Activated naive CD4-positive, alpha-beta T cell treated with Interleukin-2 at 50 U/mL for 16 hours (primary cell): ENCODE measurements at places on chromosomes 4 and X.
A peak's percentile ranks its signal among the peaks of the same experiment; 100 is the strongest.

DNA sequence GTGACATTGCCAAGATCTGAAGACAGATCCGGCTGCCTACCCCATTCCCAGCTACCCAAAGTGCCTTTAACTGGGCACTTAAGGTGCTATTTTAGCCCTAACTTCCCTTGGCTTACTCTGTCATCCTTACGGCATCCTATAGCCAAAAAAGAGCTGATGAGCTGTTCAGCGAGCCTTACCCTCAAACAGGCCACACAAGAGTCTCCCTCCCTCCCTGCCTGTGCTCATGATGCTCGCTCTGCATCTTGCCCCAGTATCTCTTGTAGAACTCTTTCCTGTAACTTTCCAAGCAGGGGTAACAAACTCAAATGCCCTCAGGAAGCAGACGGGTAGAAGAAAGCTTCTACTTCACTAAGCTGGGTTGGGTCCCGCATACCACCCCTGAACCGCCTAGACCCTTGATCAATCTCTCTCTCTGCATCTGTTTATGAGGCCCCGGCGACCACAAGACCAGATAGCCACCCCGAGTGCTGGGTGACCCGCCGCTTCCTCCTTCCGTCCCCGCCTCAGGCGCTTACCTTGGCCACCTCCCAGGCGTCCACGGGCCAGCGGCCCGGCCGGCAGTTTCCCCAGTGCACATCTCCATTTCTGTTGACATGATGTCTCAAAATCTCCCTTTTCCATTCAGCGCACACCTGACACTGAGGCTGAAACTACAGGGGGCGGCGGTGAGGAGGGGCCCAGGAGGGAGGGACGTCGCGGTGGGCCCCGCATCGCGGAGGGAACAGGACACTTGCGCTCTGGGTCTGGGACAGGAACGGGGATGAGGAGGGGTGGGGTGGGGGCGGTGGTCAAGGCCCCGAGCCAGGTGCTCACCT is 663 bp downstream of the CXorf38 start:
- DNase-seq, result peak; percentile 33

GRCh38 chrX:129403974-129404669 is 119.2 kb downstream of the SMARCA1 start:
- DNase-seq, result no peak

DNA sequence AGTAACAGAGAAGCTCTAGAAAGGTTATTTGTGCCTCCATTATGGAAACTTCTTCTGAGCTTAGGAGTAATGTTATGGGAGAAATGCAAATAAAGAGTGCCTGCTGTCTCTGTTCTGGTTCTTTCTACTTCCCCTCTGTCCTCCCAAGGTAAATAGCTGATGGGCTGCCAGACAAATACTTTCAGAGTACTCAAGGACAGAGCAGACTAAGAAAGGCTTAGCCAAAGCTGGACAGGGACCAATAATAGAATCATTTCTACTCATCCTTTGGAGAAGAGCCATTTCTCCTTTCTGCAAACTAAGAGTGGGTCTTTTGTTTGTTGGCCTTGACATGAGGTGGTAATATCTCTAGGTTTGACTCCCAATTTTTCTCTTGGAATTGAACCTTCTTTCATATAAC is 136.1 kb downstream of the MID1IP1 start:
- DNase-seq, result no peak

DNA sequence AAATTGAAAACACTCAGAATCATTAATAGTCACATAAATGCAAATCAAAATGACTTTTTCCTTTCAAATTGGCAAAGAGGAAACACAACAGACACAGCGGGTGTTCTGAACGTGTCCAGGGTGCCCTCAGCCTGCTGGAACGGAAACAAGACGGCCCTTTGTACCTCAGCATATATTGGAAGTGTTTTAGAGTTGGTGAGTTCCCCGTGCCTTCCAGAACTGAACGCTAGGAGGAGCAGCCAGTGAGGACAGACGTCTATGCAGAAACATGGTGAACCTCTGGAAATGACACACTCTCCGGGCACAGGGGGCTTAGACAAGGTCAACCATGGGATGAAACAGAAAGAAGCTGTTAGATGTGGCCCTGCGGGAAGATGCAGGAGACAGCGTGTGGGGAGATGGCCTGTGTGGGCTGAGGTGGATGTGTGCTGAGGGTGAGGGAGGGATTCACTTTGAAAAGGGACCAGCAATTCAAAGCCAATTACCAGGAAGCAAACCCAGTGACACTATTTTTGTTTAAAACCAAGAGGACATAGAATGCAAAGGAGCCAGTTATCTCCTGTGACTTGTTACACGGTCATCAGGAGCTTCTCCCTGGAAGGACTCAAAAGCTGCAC is 40.4 kb downstream of the RNF212 start:
- peak; percentile 48 for DNase-seq

DNA sequence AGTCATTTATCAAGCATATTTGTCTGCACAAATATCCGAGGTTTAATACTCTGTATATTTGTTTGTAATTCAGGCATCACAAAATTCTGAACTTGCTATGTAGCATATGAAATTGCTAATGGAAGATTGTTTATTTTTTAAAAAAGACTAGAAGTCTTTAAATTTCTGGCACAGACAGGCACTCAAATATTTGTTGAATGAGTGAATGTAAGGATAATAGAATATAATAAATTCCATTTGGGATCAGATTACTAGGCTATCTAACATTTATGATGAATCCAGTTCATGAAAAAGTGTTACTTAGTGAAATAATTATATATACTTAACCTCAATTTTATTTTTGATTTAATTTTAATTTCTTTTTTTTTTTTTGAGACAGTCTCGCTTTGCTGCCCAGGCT is 30.4 kb upstream of the TEC start:
- DNase-seq, result no peak
